ENCODE measurements at places on chromosomes 7 and 10.

DNA sequence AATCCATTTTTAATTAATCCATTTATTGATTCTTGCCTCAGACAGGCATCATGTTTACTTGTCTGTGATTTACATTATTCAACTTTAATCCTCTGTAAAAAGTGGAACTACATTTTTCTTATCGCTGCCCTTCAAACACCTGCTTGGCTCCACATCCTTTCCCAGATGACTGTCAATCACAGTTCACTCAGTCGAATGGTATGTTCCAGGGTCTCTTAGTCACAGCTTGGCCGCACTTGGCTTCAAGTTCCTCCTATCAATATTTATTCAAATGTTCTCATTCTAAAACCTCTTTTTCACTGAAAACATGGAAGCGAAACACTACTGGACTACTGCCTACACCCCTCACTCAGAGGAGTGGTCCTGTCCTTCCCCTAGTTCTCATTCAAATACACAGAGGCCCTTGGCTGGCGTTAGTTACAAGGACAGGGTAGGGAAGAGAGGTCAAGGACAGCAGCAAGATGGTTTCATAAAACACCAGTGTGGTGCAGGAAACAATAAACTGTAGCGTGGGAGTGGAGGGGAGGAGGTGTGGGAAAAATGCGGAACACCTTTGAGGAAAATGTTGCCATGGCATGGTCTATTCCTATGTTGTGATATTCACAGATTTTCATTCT is 143.2 kb downstream of the USP6NL start:
- no peak for DNase-seq

GRCh38 chr7:13829914-13830900 is 159.3 kb downstream of the ETV1 start:
- no peak for DNase-seq

DNA sequence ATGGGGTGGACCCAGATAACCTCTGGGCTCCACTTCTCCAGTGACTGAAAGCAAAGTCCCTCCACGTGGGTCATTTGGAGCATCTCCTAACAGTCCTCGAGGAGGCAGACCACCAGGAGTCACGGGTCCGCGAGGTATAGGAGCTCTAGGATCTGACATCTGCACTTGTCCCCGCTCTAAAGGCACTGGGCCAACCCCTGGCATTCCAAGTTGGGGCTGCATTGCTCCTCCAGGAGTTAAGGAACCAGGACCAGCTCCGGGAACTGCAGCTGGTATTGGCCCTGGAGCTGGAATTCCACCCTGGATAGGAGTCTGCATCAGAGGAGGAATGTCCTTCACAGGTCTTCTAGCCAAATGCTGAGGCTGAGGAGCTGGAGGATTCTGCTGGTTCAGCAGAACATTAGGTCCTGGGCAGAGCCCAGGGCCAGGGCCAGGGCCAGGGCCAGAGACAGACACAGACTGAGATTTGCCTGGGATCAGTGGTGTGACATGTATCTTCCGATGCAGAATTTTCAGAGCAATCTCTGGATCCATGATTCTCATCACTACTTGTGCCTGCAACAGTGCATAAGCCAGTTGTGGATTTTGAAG is 827 bp downstream of the CSTF2T start:
- DNase-seq = no peak

- no peak for DNase-seq
Observed at GRCh38 chr7:13852281-13852968, 137.0 kb downstream of the ETV1 start.

- no peak for DNase-seq
Observed at GRCh38 chr10:20971901-20972300, 74.8 kb upstream of the NEBL start.

- no peak for DNase-seq
Observed at GRCh38 chr10:30985512-30985911, 46.2 kb downstream of the ZNF438 start.

- DNase-seq = no peak
Observed at GRCh38 chr7:117008118-117008885, 55.0 kb downstream of the ST7 start.

GRCh38 chr10:86130041-86130440 is 236.6 kb downstream of the GRID1 start:
- no peak for DNase-seq

DNA sequence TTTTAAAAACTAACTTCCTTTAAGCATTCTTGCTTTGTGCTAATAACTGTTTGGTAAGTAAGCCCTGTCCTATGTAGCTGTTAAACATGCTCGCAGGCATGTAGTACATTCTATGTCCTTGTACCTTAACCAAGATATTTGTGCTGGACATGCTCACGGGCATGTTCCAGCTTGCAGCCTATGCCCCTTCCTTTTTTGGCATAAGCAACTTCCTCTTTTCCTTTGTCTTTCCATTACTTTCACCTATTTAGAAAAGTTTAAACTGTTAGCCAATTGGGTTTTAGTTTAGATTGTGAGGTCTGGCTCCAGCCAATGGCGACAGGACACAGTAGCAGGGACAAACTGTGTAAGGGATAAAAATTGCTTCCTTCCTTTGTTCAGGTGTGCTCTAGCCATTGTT is 14.4 kb upstream of the APBB1IP start:
- no peak for DNase-seq

GRCh38 chr7:49773218-49773935 is at the start of gene VWC2:
TSS of gene VWC2 (plus strand) at chr7:49773638. CDS start at chr7:49775436, 1,798 bp downstream.
- DNase-seq = no peak

DNA sequence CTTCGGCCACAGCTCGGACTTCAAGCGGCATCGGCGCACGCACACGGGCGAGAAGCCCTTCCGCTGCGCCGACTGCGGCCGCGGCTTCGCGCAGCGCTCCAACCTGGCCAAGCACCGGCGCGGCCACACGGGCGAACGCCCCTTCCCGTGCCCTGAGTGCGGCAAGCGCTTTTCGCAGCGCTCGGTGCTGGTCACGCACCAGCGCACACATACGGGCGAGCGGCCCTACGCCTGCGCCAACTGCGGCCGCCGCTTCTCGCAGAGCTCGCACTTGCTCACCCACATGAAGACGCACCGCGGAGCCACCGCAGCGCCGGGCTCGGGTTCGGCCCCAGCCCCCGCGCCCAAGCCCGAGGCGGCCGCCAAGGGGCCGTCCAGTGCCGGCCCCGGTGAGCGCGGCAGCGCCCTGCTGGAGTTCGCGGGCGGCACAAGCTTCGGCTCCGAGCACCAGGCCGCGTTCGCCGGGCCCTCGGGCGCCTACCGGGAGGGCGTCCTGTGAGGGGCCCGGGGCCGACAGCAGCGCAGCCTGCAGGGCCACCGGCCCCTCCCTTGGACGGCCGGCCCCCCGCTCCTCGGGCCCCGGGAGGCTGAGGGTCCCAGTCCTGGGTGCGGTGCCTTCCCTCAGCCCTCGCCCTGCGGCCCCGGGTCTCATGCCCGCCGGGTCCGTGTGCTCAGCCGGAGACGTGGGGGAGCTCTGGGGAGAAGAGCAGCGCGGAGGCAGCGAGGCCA is 17.2 kb downstream of the ZNF316 start:
- no peak for DNase-seq

GRCh38 chr7:2220954-2221353 is 11.8 kb downstream of the MAD1L1 start:
- DNase-seq = no peak

DNA sequence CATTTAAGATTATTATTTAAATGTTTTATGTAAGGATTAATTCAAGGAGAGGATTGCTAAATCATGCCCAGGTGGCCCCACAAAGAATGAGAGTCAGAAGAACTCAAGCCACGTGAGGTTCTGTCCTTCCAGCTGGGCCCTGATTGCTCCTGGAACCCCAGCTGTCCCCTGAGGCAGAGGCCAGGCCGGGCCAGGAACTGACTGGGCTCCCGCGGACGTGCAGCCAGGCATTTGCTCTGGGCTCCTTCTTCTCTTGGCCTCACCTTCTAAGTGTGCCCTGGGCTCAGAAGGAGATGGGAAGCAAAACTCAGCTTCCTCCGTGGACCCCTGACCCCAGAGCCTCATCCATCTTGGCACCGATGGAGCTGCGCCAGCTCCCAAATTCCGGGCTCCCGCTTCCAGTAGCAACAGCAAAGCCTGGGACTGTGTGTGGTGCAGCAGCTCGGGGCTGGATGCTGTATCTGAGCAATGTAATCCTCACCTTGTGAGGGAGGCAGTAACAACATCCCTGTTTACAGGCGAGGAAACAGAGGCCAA is 250.6 kb upstream of the PPP2R2D start:
- no peak for DNase-seq
